Putamen (tissue), 1 donor: ENCODE measurements at places on chromosomes 2 and 18.

GRCh38 chr2:233857511-233858141 lies 3.3 kb upstream of the HJURP start:
- no peak for DNase-seq

DNA sequence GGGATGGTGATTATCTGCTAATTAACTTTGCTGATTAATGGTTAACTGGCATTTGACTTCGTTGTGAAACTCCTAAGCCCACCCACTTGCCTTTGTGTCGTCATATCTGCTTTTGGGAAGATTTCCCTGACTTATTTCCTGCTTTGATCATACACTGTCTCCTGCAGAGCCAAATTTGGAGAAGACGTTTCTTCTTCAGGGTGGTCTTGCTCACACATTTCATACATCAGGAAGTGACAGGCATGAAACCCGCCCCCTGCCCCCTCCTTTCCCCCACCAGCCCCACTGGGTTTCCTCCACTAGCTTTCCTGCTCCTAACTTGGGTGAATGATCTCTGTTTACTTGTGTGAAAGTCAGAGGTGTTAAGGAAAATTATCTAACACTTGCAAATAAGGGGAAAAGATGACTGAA lies 300.1 kb downstream of the TSN start:
- DNase-seq: no peak

DNA sequence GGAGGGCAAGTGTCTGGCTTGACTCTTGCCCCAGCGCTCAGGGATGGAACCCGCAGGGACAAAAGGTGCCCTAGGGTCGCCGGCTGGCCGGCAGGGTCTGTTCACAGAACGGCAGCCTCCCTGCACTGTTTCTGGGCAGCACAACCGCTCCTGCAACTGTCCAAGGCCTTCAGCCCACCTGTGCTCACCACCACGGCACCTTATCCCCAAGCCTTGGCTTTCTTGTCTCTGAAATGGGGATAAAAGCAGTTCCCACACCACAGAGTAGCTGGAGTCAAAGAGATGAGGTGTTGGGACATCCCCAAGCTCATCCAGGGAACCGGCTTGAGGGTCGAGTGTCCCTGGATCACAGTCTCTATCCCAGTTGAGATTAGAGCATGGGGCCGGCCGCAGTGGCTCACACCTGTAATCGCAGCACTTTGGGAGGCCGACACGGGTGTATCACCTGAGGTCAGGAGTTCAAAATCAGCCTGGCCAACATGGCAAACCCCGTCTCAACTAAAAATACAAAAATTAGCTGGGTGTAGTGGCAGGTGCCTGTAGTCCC lies 4.7 kb downstream of the SNORC start:
- DNase-seq: no peak

DNA sequence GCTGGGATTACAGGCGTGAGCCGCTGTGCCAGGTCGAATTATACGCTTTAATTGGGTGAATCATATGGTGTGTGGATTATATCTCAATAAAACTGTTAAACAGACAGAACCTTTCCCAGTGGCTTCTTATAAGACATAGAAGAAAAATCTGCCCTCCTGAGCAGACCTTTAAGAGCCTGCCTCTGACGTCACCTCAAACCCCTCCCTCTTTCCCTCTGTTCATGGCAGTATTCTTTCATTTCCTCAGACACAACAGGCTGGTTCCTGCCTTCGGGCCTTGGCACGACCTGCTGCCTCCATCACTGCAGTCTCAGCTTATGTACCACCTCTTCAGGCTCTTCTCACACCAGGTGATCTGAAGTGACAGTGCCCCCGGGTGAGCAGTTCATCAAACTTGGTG lies 14.0 kb upstream of the PDIA6 start:
- no peak for DNase-seq

DNA sequence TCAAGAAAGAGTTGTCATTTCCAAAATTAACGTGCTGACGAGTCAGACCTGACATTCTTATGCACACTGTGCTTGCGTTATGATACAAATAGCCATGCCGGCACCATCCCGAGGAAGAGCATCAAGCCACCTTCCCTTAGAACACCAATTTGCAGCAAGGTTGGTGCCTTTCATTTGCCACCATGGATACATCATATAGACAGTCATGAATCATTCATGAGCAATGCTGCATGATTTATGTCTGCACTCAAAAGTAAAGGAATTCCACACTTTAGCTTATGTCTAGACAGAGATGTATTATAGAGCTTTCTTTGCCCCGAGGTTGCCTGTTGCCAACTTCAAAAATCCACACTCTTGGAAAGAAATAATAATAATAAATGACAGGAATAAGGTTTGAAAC lies 166.9 kb downstream of the VWC2L start:
- no peak for DNase-seq

GRCh38 chr2:127428815-127429109 lies 10.5 kb downstream of the PROC start:
- DNase-seq: no peak

DNA sequence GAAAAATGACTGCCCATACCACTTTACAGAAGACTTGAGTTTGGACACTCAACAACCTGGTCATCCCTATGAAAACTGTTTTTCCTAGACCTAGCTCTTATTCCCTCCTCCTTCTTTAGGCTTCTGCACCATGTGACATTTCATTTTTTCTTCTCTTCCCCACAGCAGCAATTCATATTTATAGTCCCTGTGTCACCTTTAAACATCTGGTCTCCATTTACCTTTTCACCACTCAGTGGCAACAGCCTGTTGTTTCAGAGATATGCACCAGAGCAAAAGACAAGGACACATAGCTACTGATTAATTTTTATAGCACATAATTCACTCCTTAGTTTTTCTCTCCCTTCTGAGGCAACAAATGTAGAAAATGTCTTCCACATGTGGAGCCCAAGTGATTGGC lies 118.7 kb downstream of the RIT2 start:
- no peak for DNase-seq

DNA sequence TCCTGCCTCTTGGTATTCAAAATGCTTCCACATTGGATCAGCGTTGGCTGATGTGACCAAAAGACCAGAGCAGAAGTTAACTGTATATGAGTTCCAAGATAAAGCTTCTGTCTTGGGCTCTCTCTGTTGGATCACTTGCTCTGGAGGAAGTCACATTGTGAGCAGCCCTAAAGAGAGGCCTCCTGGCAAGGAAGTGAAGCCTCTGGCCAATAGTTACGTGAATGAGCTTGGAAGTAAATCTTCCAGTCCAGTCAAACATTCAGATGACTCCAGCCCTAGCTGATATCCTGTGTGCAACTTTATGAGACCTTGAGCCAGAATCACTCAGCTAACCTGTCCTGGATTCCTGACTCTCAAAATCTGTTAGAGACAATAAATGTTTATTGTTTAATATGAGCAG lies 67.7 kb upstream of the CDKL4 start:
- no peak for DNase-seq

- no peak for DNase-seq
Observed at GRCh38 chr2:187034434-187034833, 185.5 kb upstream of the ZSWIM2 start.

DNA sequence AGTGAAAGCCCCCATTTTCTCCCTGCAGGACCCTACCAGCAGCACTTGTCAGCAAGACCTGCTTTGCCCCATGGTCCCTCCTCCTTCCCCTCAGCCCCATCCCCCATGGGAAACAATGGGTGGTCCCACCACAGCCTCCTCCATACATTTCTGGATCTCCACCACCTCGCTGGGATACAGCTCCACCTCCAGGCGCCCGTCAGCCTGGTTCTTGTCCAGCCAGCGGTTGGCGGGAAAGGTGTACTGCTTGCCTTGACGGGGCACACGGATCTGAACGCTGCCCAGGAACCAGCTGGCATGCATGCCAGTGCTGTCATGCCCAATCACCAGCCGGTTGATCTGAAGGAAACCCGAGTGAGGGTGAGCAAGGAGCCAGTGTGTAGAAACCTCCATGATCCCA lies 90.9 kb downstream of the LOXHD1 start:
- DNase-seq: no peak

DNA sequence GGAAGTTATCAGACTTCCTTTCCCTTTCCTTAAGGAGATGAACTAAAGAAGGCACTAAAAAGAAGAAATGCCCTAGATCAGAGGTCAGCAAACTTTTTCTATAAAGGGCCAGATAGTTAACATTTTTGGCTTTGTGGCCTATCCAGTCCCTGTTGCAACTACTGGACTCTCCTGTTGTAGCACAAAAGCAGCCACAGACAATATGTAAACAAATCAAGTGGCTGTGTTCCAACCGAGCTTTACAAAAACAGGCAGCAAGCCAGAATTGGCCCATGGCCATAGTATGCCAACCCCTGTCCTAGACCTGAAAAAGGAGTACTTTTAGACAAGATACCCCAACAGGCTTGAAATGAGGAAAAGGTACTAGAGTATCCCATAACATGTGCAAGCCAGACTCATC lies 10.9 kb downstream of the NHEJ1 start:
- no peak for DNase-seq

GRCh38 chr2:31226266-31226665 lies 7.7 kb upstream of the EHD3 start:
- no peak for DNase-seq

- DNase-seq: no peak
Observed at GRCh38 chr2:240430595-240430994, 4.9 kb upstream of the GPC1 start.

GRCh38 chr2:99607861-99608491 lies 118.2 kb upstream of the REV1 start:
- no peak for DNase-seq

DNA sequence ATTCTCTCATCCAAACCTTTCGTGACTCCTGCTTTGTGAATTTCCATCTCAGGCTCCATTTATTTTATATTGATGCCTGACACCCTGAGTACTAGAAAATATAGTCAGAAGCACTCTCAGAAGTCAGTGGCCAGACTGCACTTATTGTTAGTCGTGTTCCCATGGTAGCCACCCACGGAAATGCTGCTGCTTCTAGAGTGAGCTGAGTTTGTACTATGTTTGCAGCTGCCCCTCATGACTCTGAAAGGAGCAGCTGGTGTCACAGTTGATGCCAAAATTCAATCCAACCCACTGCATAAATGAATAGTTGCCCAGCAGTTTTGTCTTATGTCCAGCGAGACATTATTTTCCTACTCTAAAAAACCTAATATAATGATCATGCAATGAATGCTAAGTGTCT lies 265.2 kb upstream of the SPHKAP start:
- DNase-seq: no peak

DNA sequence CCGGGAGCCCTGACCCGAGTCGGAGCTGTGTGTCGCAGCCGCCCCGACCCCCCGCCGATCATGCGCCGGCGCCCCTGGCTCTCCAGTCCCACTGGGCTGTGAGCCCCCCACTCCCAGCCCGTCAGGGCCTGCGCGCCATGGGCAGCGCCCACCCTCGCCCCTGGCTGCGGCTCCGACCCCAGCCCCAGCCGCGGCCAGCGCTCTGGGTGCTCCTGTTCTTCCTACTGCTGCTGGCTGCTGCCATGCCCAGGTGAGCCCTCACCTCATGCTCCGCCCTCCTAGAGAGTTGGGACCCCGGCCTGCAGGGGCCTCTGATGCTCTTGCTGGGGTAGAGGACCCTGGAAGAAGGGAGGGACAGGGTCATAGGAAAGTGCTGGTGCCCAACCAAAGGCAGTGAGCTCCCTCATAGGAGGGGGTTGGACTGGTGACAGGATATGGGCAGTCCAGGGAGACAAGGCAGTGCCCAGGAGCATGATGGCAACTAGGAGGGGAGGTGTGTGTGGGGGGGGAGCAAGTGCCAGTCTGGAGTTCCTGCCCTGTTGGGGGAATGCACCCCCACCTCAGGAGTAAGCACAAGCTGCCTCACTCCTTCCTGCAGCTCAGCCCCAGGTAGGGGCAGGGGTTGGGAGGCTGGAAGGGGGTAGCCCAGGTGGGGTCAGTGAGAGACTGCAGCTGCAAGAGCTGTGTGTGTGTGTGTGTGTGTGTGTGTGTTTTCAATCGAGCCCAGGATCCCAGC lies 375 bp downstream of the WNT10A start:
- DNase-seq: no peak

DNA sequence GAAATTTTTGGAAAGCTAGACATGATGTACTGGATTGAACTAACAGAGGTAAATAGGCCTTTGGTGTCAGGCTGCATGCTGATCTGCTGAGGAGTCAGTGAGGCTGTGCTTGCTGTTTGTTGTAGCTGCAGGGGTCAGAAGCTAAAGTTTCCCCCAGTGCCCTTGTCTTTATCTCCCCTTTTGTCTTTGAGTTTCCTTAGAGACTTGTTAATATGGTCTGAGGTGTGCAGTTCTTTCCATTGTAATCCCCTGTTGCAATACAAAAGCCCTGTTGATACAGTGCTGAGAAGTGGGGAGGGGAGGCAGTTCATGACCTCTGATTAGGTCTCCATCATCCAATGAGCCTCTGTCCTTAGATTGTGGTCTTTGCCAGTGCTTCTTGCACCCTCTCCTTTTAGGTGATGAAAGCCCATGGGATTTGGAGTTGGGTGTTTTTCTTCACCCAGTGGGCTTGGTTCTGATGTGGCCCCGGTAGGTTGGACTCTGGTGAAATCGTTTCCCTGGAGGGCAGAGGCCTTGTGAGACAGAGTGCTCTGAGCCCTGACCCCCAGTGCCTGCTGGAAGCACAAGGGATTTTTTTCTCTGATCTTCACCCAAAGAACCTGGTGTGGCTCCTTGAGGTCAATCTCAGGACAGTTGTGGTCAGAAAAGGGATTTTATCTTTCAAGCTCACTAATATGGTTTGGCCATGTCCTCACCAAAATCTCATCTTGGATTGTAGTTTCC lies 163.1 kb downstream of the TMEM18 start:
- DNase-seq: no peak

DNA sequence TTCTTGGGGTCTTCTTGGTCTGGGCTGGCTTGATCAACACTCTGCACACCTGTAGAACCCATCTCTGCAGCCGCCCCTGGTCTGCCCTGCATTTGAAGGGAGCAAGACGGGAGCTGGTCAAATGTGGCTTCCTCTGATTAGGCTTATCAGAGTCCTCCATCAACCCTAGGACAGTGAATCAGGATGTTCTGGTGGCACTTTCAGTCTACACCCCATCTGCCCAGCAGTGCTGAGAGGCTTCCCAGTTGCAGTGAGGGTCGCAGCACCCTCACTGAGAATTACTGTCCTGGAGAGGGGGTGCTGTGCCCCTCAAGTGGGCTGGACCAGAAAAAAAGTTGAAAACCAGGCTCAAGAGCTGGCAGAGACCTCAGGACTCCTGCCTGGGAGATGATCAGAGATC lies 152.9 kb downstream of the DYSF start:
- DNase-seq: no peak

- no peak for DNase-seq
Observed at GRCh38 chr2:101619191-101619591, 78.3 kb upstream of the MAP4K4 start.

GRCh38 chr2:65121-65520 lies 18.8 kb upstream of the FAM110C start:
- DNase-seq: no peak

DNA sequence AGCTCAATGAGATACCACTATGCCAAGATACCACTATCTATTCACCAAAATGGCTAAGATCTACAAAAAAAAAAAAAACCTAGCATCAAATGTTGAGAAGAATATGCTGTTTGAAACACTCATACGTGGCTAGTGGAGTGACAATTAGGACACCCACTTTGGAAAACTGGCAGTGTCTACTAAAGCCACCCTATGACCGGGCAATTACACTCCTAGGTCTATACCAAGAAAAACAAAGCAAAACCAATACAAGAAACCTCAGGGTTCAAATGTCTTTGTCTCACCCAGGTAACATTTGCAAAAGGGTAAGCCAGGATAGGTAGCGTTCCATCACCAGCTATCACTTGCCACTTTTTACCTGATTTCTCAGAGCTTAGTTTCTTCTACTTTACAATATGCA lies 123.6 kb upstream of the CAB39 start:
- no peak for DNase-seq
